ENCODE measurements at places on chromosomes 7 and 10.
A peak's percentile ranks its signal among the peaks of the same experiment; 100 is the strongest.

DNA sequence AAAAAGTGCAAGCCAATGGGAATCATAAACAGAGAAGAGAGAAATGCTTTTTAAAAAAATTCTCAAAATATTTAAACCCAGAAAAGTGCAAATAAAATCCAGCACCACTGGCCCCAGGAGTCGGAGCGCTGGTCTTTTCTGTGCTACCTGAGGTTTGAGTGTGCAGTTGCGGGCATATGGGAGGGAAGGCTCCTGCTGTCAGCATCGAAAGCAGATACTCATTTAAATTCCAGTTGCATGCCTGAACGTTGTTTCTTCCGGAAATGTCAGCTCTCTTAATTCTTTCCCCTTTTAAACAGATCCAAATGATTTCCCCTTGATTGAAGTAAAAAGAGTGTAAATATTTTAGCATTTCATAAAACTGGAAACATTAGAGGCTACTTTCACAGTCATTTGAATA lies 240.5 kb upstream of the GPR26 start:
- DNase-seq: no peak

GRCh38 chr7:44286182-44286617 lies 39.2 kb downstream of the CAMK2B start:
- no peak for DNase-seq

DNA sequence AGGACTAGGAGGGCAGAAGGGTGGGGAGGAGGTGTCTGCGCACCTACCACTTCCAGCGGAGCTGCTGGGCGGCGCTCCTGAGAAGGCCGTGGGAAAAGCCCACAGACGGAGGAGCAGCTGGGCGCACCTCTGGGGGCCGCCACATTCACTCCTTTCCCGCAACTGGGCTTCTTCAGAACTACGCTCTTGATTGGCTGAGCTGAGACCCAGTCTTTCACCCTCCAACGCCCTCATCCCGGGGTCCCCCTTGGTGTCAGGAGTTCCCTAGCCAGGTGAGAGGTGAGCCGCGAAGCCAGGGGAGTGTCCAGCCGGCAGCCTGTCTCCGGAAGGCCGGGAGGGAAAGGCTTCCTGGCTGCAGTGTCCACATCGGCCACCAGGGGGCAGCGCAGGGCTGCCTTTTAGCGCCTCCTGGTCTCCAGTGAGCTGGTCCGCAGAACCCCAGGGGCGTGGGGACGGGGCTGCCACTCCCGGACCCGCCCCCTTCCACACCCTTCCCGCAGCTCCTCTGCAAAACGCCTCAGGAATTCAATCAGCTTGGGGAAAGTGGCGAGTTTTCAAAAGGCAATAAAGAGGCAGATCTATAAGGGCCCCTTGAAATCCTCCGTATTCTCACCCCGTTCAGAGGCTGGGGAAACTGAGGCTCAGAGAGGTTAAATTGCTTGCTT lies 98.8 kb downstream of the CHST15 start:
- peak; percentile 63 for DNase-seq

GRCh38 chr7:26959290-26959689 lies 94.9 kb upstream of the SKAP2 start:
- DNase-seq: no peak

- no peak for DNase-seq
Observed at GRCh38 chr7:37669818-37670217, 13.7 kb upstream of the GPR141 start.

- DNase-seq: no peak
Observed at GRCh38 chr10:128712661-128713400, 586.6 kb upstream of the MKI67 start.

GRCh38 chr10:43039624-43040481 lies 37.0 kb upstream of the RET start:
- no peak for DNase-seq

GRCh38 chr7:42763137-42763551 lies 148.7 kb downstream of the C7orf25 start:
- no peak for DNase-seq

DNA sequence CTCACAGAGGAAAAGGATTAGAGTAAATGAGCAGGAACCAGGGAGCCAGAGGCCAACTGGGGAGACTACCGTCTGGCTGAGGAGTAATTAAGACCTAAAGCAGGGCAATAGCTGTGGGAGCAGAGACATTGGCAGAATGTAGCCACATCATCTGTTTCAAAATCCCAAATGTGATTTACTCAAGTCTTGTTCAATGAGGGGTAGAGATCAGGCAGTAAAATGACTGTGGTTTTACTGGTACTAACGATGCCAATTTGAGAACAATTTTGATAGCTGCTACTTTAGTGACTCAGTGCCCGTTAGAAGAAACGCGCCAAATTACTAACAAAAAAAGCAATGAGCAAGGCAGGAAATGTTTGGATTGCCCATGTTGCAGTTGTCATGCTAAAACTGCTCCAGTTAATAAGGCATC lies 12.7 kb upstream of the MIOS start:
- DNase-seq: peak; percentile 60

GRCh38 chr10:122814493-122814892 lies 31.2 kb downstream of the CUZD1 start:
- DNase-seq: no peak

GRCh38 chr7:157613575-157614322 lies 276.9 kb downstream of the DNAJB6 start:
- DNase-seq: no peak

- no peak for DNase-seq
Observed at GRCh38 chr7:16055263-16055976, 365.9 kb downstream of the CRPPA start.

DNA sequence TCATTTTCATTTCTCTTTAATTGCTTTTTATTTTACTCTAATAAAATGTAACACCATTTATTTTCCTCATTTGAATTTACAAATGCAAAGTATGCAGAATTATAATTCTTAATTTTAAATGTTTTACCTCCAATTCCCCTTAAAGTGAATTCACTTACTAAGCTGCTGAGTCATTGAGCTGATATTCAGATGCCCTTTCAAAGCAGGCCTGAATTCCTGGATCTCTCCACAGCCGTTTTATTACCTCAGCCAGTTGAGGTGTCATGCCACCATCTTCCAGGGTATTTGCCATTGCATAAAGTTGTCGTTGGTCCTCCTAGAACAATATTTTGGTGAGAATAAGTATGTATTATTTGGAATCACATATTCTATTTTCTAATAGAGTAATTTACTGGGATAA lies 33.2 kb downstream of the GNAT3 start:
- DNase-seq: no peak

DNA sequence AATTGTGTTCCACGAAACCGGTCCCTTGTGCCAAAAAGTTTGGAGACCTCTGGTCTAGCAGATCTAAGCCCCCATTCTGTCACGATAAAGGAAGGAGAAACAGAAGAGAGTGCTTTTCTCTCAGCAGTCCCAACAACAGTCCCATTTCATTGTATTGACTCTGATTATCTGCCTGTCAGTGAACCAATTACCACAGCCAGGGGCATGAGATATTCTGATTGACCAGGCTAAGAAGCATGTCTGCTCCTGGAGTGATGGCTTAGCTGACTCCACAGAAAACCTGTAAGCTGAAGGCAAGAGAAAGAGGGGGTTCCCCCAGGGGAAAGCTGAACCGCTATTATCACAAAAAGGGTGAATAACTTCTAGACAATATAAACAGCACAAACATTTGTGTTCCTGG lies 765.4 kb downstream of the SORCS1 start:
- no peak for DNase-seq

GRCh38 chr7:50868426-50869100 lies 85.9 kb upstream of the GRB10 start:
- no peak for DNase-seq

DNA sequence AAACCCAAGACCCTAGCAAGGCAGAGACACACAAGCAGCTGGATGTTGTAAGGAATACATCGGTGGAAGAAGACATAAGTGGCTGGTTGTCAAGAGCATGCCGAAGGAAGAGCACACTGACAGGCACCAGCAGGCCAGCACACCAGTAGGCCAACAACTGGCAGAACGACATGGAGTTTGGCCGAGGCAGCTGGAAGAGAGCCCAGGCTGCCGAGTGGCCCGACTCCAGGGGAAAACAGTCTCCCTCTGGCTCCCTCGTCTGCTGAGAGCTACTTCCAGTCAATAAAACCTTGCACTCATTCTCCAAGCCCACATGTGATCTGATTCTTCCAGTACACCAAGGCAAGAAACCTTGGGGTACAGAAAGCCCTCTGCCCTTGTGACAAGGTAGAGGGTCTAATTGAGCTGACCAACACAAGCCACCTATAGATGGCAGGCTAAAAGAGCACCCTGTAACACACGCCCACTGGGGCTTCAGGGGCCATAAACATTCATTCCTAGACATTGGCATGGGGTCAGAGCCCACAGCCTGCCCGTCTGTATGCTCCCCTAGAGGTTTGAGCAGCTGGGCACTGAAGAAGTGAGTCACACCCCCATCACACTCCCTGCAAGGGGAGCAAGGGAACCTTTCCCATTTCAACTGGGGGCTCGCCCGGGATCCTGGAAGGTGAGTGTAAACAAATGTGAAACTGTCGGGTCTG lies 14.7 kb upstream of the TNS3 start:
- DNase-seq: no peak

DNA sequence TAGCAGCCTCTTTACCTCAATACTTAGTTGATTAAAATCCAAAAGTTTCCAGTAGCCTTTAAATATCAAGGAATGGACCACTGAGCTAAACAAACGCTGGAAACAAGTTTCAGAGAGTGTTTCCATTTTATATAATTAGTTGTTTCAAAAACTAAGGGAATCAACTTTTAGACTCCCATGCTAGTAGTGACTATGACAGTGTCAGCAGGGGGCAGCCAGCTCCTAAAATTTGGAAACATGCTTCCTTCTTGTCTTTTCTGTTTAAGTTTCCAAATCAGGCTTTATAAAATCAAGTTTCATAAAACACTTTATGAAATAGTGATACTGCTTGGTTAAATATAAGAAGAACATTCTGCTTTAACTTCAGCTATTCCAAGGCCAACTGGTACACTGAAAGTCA lies 138.2 kb upstream of the TMEM229A start:
- no peak for DNase-seq

DNA sequence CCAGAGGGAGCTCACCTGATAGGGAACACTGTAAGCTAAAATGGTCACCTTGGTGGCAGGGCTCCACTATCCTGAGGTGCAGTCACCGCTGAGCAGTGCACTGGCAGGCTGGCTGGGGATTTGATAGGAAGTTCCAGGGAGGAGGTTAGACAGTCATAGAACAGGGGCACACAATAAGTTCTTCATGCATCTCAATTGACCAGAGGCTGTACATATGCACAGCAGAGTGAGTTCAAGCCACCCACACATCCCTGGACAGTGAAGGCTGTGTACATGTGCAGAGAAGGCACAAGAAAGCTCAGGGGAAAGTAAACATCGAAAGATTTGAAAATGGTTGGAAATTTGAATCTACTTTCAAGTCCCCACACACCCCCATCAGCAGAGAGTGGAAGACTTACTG lies 13.9 kb downstream of the PRTFDC1 start:
- DNase-seq: no peak

GRCh38 chr7:102138676-102139075 lies 148.0 kb upstream of the SH2B2 start:
- DNase-seq: no peak

DNA sequence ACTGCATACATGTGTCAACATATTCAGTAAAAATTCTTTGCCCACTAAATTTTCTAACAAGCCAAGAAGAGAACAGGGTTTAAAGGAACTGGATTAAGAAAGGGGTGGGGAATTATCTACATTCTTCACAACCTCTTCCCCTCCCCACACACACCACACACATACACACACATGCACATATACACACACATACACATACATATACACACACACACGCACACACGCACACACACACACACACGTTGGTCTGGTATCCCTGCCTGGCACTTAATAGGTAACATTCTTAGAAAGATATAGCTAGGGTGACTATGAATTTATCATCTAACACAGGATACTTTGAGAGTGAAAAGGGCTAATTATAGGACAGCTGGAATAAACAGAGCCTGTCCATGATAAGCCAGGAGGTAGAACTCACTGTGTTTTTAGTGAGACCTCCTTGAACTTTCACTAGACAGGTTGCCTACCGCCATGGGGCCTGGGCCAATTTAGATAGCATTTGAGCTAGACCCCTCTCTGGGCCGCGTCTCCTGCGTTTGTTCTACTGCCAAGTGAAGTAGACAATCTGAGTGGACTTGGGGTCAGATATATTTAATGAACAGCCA lies 33.1 kb upstream of the EPC1 start:
- no peak for DNase-seq

GRCh38 chr10:20771051-20771450 lies 126.1 kb downstream of the NEBL start:
- DNase-seq: no peak

DNA sequence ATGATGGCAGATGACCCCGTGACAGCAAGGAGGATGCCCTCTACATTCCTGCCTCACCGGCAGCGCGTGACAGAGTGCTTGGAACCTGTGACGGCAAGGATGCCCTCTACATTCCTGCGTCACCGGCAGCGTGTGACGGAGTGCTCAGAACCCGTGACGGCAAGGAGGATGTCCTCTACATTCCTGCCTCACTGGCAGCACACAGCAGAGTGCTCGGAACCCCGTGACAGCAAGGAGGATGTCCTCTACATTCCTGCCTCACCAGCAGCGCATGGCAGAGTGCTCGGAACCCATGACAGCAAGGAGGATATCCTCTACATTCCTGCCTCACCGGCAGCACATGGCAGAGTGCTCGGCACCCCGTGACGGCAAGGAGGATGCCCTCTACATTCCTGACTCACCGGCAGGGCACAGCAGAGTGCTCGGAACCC lies 231.0 kb downstream of the DIP2C start:
- DNase-seq: no peak

DNA sequence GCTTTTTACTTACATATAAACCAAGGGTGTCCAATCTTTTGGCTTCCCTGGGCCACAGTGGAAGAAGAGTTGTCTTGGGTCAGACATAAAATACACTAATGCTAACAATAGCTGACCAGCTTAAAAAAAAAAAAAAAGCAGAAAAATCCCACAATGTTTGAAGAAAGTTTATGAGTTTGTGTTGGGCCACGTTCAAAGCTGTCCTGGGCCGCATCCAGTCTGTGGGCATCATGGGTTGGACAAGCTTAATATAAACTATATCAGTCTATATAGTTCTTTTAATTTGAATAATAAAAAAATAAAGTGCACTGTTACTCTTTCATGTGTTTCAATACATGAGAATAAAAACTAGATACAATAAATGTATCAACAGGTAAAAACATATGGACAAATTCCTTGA lies 179.9 kb downstream of the DNAJC1 start:
- DNase-seq: no peak

- DNase-seq: no peak
Observed at GRCh38 chr10:90674461-90674860, 183.4 kb downstream of the HTR7 start.

GRCh38 chr7:34662058-34662708 lies 4.2 kb downstream of the NPSR1 start:
- no peak for DNase-seq

- no peak for DNase-seq
Observed at GRCh38 chr7:36441344-36442022, 51.8 kb downstream of the ANLN start.

DNA sequence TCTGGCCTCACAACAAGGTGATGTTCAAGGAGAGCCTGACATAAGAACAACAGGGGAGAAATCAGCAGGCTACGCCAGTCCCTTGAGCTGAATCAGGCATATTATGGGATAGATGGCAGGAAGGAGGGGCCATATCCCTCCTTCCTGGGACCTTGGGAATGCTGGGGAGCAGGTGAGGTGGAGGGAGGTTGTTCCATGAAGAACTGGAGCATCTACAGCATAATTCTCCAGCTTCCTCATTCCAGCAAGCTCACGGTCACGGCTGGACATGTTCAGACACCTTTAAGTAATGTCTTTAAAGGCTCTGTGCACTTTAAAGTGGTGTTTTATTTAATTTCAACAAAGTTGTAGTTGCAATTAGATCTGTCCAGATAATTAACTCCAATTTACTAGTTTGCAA lies 780.5 kb downstream of the TYW1 start:
- no peak for DNase-seq

Data from astrocyte of the cerebellum (primary cell).